Panc1 (cell line): ENCODE measurements at places on chromosomes 3 and 15.

DNA sequence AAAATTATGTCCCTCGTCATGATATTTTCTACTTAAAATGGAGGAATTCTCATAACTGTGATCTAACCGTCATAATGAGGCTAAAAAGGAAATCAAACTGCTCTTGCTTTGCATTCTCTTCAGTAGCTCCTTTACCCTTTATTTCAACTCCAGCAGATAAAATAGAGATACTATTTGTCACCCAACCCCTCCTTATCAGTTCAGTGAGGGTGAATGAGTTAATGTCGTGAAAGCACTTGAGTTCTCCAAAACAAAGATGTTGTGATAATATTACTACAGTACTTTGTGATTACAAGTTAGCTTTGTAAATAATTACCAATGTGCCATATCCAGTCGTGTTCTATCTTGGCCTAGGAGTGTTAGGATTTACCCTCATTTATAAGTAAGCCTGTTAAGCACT is 63.4 kb upstream of the ANKRD28 start:
- no peak for DNase-seq

- DNase-seq: no peak
These were observed 12.7 kb downstream of the PLXND1 start for GRCh38 chr3:129593595-129594339.

GRCh38 chr15:29789871-29790270 is 32.4 kb downstream of the TJP1 start:
- no peak for DNase-seq

DNA sequence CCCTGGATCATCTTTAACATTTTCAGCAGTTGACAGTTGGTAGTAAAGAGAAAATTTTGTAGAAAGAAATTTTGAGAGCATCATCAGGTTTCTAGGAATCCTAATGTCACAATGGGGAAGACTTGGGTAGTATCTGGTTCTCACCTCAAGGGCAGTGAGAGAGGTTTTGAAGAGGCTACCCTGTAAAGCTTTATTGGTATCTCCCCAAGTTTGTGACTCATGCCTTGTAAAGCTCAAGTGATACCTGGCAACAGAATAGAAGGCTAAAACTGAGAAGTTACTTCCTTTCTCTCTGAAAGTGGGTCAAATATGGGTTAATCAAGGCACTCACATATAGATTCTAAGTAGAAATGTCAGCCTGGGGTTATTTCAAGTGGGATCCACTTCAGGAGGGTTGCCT is 196.4 kb downstream of the SUCNR1 start:
- no peak for DNase-seq

- DNase-seq: no peak
These were observed 224.3 kb downstream of the CDIN1 start for GRCh38 chr15:36803773-36804172.

- no peak for DNase-seq
These were observed 289.4 kb upstream of the TLE3 start for GRCh38 chr15:70387081-70387480.

GRCh38 chr3:196501316-196502044 is 2.1 kb downstream of the RNF168 start:
- DNase-seq: no peak

DNA sequence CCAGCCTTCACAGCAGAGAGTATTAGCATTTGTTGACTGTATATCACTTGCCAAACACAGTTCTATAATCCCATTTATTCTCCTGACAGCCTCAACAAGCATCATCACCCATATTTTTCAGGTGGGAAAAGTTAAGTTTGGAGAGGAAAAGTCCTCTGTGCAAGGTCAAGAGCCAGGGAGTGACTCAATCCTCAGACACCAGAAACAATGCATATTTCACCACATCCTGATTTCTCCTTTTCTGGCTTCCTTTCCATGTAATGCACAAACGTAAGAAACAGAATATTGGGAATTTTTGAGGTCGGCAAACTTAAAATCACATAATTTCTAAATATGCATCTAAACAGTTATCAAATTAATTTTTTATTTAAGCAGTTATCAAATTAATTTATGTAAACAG is 116.0 kb upstream of the GADL1 start:
- no peak for DNase-seq

GRCh38 chr3:184791171-184791570 is 20.8 kb upstream of the VPS8 start:
- no peak for DNase-seq

- DNase-seq: no peak
These were observed 32.7 kb upstream of the CPOX start for GRCh38 chr3:98626151-98626550.

DNA sequence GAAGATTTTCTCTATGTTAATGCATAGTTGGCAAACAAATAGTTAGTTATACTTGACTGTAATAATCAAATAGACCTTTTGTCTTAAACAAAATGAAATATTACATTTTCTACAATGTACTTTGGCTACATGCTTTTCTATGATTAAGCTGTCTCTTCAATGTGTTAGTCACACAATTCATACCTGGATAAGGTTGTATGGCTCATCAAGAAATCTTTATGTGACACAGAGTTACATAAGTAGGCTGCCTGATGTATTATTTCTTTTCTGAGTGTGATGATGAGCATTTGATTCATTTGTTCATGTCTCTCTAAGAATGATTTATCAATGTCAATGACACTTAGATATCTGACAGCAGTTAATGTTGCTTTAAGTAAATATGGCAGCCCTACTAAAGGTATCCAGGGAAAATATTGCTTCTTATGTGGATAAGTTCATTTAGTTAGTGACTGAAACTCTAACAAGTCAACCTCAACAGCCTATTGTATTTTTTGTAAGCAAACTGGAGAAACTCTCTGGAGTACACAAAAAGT is 157.4 kb upstream of the SOX2 start:
- no peak for DNase-seq

DNA sequence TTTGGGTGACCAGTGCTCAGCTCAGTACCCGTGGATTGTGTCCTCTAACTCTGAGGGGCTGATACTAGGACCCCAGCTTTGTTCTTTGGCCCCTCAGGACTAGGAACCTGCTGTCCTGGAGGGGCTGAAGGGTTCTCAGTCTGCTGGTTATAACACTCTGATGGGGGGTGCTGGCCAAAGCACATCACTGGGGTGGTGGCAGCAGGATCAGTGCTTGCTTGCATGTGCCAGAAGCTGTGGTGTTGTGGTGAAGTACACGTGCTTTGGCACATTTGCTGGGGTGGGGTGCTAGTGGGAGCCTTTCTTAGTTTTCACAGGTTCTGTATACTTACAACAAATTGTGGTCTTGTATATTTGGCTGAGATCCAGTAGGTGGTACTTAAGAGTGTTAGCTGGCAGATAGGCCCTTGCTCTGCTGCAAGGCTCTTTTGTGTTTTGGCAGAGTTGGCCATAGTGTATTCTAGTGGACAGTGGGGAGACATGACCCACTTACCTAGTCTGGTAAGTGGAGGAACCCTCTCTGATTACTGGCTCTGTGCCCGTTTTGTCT is 344.3 kb downstream of the EDEM1 start:
- DNase-seq: no peak

GRCh38 chr3:50587806-50588758 is 18.8 kb downstream of the HEMK1 start:
- no peak for DNase-seq

GRCh38 chr3:108060331-108060730 is 30.5 kb downstream of the CD47 start:
- DNase-seq: no peak

DNA sequence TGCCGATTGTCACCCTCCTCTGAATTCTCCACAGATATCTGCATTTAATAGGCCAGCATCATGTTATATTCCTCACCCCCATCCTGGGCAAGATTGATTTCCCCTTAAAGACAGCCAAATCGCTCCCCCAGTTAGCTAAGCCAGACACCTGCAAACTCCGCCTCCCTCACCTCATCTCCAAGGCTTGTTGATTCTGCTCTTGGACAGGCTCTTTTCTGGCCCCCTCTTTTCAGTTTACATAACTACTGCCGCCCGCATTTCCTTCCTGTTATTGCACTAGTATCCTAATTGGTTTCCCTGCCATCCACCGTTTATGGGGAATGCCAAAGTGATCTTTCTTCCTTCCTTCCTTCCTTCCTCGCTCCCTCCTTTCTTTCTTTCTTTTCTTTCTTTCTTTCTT is 214.7 kb upstream of the MRPL3 start:
- no peak for DNase-seq

GRCh38 chr3:197942956-197943556 is 6.9 kb upstream of the RPL35A start:
- DNase-seq: no peak

DNA sequence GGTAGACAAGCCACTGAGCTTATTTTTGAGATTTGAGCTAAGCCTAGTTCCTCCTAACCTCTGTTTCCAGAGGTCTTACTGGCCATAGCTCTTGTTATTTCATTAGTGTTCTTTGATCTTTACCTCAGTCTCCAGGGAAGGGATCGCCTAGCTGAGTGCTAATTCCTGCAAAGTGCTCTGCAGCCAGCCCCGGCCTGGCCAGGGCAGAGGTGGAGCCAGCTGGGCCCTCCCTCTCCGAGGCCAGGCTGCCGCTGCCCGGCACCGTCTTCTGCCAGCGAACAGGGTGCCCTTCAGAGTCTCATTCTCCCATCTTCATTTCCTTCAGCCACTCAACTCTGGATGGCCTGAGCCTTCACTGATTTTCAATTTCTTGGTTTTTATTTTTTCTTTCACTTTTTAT is 19.7 kb downstream of the FAN1 start:
- DNase-seq: no peak
